Mesendoderm (in vitro differentiated cells): ENCODE measurements at places on chromosomes 5 and 9.

GRCh38 chr5:151570058-151570457 lies 21.1 kb downstream of the FAT2 start:
- no peak for DNase-seq
- H3K36me3 ChIP-seq: no peaks in the 10 kb centered on the region
- H3K4me1 ChIP-seq: peaks cover 3% of the 10 kb centered on the region
- H3K27ac ChIP-seq: no peak overlapping the region

GRCh38 chr5:110354915-110355644 lies 371.4 kb downstream of the TMEM232 start:
- H3K27ac ChIP-seq: no peak overlapping the region
- H3K4me1 ChIP-seq: no peaks in the 10 kb centered on the region
- DNase-seq: no peak
- H3K36me3 ChIP-seq: no peaks in the 10 kb centered on the region

GRCh38 chr9:113581865-113582697 lies 118.6 kb downstream of the RGS3 start:
- H3K27ac ChIP-seq: no peak overlapping the region
- no peak overlapping the region for H3K4me3 ChIP-seq

DNA sequence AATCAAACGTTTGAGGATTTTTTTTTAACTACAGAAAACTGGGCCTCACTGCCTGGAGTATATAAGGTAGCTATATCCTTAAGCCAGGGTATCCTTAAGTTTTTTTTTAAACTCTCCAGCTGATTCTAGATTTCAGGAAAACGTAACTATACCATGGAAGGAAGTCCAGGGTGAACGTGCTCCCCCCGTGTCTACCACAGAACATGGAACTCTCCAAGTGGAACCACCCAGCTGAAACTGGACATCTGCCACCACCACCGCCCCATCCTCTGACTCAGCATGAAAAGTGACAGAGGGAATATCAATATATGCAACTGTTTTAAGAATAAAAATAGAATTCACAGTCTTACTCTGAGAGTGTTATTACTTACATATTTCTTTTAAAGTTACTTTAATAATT lies 61.3 kb downstream of the DROSHA start:
- no peak overlapping the region for H3K27ac ChIP-seq
- H3K27me3 ChIP-seq: no peaks in the 10 kb centered on the region
- H3K36me3 ChIP-seq: no peaks in the 10 kb centered on the region
- DNase-seq: no peak

GRCh38 chr9:113381909-113382411 lies 5.2 kb upstream of the HDHD3 start:
- H3K27ac ChIP-seq: no peak overlapping the region
- no peak overlapping the region for H3K4me3 ChIP-seq
- DNase-seq: no peak
- no peaks in the 10 kb centered on the region for H3K36me3 ChIP-seq
- H3K4me1 ChIP-seq: no peaks in the 10 kb centered on the region

DNA sequence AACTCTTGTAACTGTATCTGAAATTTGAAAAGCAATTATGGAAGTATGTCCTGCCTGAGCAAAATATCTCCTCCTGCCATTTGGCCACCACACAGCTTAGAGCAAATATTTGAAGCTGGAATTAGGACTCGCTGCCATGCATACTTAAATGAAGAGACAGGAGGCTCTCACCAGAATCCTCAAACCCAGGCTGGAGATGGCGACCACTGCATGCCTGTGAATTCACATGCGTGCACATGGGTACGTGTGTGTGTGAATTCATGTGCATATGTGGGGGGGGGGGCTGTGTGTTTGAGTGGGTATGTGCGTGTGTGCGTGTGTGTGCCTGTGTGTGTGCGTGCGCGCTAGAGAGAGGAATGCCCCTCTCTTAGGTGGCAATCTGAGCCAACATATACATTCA lies 84.1 kb upstream of the IRX1 start:
- no peaks in the 10 kb centered on the region for H3K36me3 ChIP-seq
- DNase-seq: no peak
- no peaks in the 10 kb centered on the region for H3K27me3 ChIP-seq
- no peaks in the 10 kb centered on the region for H3K4me1 ChIP-seq

DNA sequence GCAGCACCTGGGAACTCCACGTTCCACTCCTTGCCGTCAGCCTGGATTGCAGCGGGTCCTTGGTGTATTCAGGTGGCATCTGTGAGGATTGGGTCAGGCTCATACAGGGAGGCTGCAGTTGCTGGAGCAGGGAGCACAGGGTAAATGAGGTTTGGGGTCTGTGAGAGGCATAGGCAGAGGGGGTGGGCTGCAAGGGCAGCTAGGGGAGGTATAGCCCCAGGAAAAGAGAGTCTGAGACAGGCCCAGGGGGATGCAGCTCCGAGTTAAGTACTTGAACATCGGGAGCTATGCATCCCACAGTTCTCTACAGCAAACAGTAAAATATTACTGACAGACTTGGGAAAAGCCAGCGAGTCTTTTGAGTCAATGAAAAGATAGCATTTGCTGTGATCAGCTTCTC lies 101.6 kb downstream of the TRIO start:
- H3K27ac ChIP-seq: no peak overlapping the region
- no peaks in the 10 kb centered on the region for H3K27me3 ChIP-seq
- H3K4me3 ChIP-seq: no peak overlapping the region
- peaks cover 11% of the 10 kb centered on the region for H3K4me1 ChIP-seq
- no peak for DNase-seq

- no peak overlapping the region for H3K27ac ChIP-seq
- H3K4me1 ChIP-seq: peaks cover 5% of the 10 kb centered on the region
- no peaks in the 10 kb centered on the region for H3K27me3 ChIP-seq
- peak overlapping the region; percentile 100 for H3K4me3 ChIP-seq
- DNase-seq: peak; percentile 51
- peaks cover 30% of the 10 kb centered on the region for H3K36me3 ChIP-seq
Observed at GRCh38 chr5:150448334-150448733, 1.2 kb downstream of the RPS14 start.

DNA sequence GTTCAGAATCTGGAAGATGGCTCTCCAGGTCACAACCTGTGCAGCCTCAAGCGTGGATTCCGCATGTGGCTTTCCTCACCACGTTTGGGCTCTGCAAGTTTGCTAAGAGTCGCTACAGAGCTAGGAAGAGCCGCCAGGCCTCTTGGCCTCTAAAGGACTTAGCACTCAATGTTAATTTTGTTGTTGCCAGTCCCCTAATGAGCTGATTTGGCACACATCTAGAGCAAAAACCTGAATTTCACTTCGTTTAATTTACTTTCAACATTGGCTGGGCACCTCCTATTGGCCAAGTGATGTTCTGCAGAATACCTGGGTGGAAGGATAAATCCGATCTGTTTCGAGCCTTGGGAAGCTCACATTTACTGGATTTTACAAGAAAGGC lies 65.8 kb upstream of the UNC5A start:
- no peak overlapping the region for H3K4me3 ChIP-seq
- H3K27ac ChIP-seq: no peak overlapping the region
- DNase-seq: peak; percentile 60

DNA sequence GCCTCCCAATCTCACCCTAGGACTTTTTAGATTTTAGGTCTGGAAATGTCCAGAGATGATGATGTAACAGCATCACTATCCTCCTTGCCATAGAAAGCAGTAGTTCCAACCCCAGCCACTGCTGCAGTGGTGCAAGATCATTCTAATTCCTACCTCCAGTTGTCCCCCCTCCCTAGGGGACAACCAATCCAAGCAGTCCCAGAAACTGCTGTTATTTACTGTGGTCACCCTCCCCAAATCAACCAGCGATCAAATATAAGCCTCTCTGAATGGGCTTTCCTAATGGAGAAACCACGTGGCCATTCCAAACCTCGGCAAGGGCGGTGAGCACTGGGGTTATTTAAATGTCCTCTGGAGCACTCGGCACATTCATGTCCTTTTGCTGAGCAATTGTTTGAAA lies 159.8 kb downstream of the SLF1 start:
- no peaks in the 10 kb centered on the region for H3K36me3 ChIP-seq
- H3K4me3 ChIP-seq: no peak overlapping the region
- DNase-seq: peak; percentile 42
- no peak overlapping the region for H3K27ac ChIP-seq
- H3K27me3 ChIP-seq: no peaks in the 10 kb centered on the region

DNA sequence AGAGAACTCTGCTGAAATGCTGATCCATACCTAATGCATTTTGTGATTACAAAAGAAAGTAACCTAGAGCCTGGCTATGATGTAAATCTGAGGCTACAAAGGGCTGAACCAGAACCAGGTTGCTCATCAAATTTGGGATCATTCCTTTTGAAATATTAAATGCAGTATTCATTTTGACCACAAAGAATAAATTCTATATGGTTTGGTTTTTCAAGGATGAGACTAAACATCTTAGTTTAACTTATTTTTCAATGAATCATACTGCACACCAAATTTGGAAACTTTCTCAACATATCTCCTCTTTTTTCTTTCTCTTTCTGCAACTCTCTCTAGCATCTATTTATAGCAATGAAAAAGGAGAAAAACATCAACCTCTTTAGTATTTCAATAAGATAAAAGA lies 46.5 kb downstream of the CEMIP2 start:
- H3K4me1 ChIP-seq: no peaks in the 10 kb centered on the region
- H3K36me3 ChIP-seq: peaks cover 2% of the 10 kb centered on the region
- H3K27ac ChIP-seq: no peak overlapping the region
- no peak for DNase-seq
- H3K27me3 ChIP-seq: no peaks in the 10 kb centered on the region
- no peak overlapping the region for H3K4me3 ChIP-seq

GRCh38 chr5:77437194-77437593 lies 54.9 kb downstream of the WDR41 start:
- peak; percentile 39 for DNase-seq
- H3K27ac ChIP-seq: no peak overlapping the region
- H3K27me3 ChIP-seq: no peaks in the 10 kb centered on the region
- H3K36me3 ChIP-seq: peaks cover 1% of the 10 kb centered on the region
- no peaks in the 10 kb centered on the region for H3K4me1 ChIP-seq

DNA sequence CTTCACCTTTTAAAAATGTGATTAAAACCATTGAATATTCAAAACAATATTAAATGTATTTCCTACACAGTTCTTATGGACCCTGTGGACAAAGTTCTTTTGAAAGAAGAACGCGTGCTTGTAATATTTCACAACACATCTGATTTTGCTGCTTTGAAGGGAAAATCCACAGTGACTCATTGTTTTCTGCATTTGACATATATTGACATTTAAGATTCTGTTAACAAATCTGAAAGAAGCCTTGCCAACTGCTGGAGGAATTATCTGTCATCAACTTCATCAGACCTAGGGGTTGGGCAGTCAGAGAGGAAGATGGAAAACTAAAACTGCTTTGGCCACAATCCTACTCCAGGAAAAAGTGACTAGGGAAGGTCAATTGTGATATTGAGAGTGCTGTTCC lies 56.9 kb upstream of the RASEF start:
- DNase-seq: no peak
- no peaks in the 10 kb centered on the region for H3K27me3 ChIP-seq
- H3K36me3 ChIP-seq: no peaks in the 10 kb centered on the region
- H3K27ac ChIP-seq: no peak overlapping the region
- no peaks in the 10 kb centered on the region for H3K4me1 ChIP-seq
